ENCODE measurements at places on chromosomes 7 and 10.

- DNase-seq = no peak
Observed at GRCh38 chr10:89815049-89815853, 113.9 kb downstream of the KIF20B start.

GRCh38 chr7:46229409-46229808, 308.3 kb upstream of the IGFBP3 start:
- DNase-seq = no peak

DNA sequence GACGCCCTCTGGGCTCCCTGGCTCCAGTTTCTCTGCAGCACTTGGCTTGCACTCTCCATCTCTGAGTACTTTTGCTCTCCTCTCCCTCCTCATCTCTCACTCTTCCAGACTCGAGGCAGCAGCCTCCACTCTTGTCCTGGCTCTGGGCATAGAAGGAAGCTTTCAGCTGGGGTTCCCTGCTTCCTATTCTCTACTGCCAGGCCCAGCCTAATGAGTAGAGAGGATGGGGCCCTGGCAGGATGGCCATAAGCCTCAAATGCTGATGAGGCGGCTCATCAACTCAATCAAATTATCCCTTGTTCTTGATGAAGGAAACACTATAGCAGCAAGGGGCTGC, 55.8 kb downstream of the NEURL1 start:
- DNase-seq = no peak

DNA sequence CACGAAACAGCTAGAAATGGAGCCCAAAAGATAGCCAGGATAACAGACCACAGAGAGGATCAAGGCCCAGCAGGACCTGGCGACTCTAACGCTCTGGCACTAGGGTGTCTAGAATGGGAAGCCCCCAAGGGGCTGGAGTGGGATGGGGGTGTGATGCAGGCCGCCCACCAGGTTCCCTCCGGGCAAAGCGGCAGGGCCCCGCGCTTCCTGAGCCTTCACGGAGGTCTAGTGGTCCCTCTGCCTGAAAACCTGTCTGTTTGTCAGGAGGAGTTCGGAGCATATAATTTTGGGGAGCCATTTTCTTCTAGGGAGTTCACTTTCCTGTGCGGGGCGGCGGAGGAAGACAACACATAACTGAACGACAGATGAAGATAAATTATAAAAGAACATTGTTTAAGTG, 48.2 kb upstream of the FXYD4 start:
- no peak for DNase-seq

- no peak for DNase-seq
Observed at GRCh38 chr10:129397198-129397974, 69.7 kb upstream of the MGMT start.

DNA sequence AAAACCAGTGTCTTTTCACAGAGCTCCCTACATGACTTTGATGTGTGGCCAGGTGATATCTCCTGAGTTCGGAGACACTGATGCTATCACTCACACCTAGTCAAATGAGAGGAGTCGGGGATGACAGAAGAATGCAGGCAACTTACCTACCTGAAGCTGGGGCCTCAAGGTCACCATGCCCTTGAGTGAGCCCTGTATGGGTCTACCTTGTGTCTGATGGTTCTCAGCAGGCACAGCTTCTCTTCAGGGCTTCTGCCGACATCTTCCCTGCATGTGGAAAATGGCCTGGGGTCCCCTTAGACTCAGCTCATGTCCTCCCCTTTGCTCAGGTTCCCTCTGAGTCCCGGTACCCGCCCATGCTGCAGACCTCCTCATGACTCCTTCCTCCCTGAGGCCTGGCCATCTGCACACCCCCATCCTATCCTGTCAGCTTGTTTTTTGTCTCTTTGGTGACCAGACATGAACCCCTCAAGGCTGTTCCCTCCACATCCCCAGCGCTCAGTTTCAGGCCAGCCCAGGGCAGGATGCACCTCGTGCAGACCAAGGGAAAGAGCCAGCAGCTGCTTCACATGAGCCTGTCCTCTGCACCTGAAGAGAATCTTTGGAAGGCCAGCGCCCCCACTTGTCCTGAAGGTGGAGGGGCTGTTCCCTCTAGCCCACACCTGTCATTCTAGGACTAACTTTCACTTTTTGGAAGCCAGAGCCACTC, 74.6 kb upstream of the GDF10 start:
- no peak for DNase-seq

GRCh38 chr7:31082447-31082846, 30.3 kb downstream of the ADCYAP1R1 start:
- DNase-seq = no peak

DNA sequence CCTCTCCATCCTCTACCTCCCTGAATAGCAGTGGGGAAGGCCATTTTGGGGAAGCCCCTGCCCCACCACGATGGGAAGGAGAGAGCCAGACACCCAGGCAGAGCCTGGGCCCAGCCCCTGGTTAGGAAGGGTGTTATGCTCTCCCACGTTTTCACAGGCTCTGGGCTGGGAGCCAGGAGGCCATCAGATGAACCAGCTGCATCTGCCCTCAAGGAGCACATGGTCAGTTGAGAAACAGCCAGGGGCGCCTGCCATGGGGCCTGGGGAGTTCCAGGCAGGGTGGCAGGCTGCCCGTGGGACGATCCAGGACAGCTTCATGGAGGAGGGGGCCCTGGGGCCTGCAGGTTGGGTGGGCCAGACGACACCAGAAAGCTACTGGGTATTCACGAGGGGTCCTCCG, 47.5 kb downstream of the CAMK2B start:
- no peak for DNase-seq
